ENCODE measurements at places on chromosomes 12 and 14.

DNA sequence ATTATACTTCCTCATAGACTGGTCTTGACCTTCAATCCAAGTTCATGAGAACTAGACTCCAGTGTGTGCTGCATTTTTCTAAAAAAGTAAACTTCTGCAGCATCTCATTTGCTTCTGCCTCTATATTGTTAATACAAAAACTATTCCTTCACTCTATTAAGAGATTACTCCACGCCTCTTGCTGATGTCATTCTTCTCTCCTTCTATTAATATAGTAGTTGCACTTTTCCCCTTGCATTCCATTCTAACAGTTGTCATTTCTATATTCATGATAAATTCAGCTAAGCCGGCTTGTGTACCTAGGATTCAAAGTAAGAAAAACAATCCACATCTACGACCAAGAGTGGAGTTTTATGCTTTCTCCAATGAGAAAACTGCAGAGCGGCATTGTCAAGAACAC is 480.4 kb upstream of the NOVA1 start:
- H3K4me1 ChIP-seq = no peaks in the 10 kb centered on the region
- DNase-seq = no peak
- no peak overlapping the region for H3K27ac ChIP-seq
- no peak overlapping the region for H3K4me3 ChIP-seq
- H3K36me3 ChIP-seq = no peaks in the 10 kb centered on the region

- DNase-seq = no peak
- peaks cover 23% of the 10 kb centered on the region for H3K36me3 ChIP-seq
- H3K27me3 ChIP-seq = no peaks in the 10 kb centered on the region
Measured at GRCh38 chr14:61498303-61498702, 176.9 kb downstream of the PRKCH start.

GRCh38 chr12:111102102-111102739 is 181.8 kb upstream of the MYL2 start:
- H3K36me3 ChIP-seq = no peaks in the 10 kb centered on the region
- H3K27me3 ChIP-seq = peaks cover 13% of the 10 kb centered on the region
- DNase-seq = peak; percentile 50
- H3K4me1 ChIP-seq = peaks cover 13% of the 10 kb centered on the region

GRCh38 chr12:105060715-105061378 is 23.4 kb downstream of the ALDH1L2 start:
- H3K4me3 ChIP-seq = no peak overlapping the region
- no peaks in the 10 kb centered on the region for H3K27me3 ChIP-seq
- H3K4me1 ChIP-seq = no peaks in the 10 kb centered on the region
- H3K36me3 ChIP-seq = no peaks in the 10 kb centered on the region
- no peak for DNase-seq

GRCh38 chr12:30023186-30023585 is 239.4 kb upstream of the TMTC1 start:
- H3K27ac ChIP-seq = no peak overlapping the region
- no peaks in the 10 kb centered on the region for H3K27me3 ChIP-seq
- no peaks in the 10 kb centered on the region for H3K36me3 ChIP-seq
- no peaks in the 10 kb centered on the region for H3K4me1 ChIP-seq

DNA sequence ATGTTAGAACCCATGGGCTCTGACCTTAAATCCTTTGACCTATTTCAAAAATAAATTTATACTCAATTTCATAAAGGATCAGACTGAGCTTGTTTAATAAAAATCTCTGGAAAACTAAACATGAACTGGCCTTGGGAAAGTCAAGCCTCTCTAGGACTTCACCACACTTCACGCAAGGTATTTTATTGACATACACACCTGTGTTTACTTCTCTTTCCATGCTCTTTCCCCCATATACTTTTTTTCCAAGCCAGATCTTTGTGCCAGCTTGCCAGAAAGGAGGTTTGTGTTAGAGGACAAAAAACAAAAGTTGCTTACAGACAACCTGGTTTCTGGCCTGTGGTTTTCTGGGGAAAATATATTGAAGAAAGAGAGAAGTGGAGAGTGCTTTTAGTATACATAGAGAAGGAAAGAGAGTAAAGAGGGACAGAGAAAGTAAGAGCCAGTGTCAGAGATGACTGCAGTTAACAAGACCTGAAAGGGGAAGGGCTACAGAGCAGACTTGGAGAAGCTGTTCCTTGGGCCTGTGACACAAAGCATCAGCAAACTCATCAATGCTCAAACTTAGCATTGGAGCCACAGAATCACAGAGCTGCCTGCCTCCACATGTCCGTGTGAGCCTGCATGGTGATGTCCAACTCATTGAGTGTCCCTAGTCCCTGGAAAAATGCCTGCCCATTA is 77.3 kb upstream of the TMTC2 start:
- H3K4me3 ChIP-seq = no peak overlapping the region
- no peaks in the 10 kb centered on the region for H3K36me3 ChIP-seq

DNA sequence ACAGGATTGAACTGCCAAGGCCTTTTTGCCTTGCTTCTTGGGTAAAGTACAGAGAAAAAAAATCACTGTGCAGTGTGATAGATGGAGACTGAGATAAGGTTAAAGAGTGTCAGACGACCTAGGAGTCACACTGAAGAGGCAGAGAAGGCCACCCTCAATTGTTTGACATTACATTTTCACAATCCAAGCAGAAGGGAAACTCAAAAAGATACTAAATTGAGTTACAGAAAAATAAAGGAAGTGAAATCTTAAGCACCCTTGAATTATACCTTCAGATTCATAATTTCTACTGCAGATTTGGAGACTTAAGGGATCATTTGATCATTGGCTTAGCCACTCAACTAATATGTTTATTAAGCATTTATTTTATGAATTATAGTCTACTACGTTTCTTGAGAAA is 97.1 kb downstream of the MYF5 start:
- no peak overlapping the region for H3K4me3 ChIP-seq
- peaks cover 19% of the 10 kb centered on the region for H3K36me3 ChIP-seq
- H3K27me3 ChIP-seq = no peaks in the 10 kb centered on the region
- no peaks in the 10 kb centered on the region for H3K4me1 ChIP-seq
- no peak for DNase-seq

DNA sequence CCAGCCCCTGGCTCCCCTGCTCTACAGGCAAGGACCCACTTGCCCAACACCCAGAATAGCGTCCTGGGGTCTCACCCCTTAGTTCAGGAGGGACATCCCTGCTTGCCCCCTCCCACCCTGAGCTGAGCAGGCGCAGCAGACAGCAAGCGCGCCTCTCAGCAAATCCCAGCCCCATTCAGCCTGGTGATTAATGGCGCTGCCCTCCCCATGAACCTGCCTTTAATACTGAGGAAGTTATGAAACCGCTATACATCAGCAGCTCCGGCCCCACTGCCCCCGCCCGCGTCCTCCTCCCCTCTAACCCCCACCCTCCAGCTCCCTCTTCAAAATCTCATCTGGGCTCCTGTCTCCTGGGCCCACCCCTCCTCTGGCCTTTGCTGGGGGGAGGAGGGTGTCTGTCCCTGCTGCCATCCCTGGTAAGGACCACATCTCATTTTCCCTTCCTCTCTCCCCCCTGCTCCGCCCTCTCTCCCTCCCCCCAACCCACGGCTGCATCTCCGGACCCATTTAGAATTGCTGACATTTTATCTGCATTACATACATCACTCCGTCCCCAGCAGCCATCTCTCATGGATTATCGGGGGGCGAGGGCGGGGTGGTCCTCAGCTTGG is 7.1 kb upstream of the SMUG1 start:
- H3K27ac ChIP-seq = peak overlapping the region; percentile 85
- no peak overlapping the region for H3K4me3 ChIP-seq
- no peaks in the 10 kb centered on the region for H3K36me3 ChIP-seq
- H3K27me3 ChIP-seq = no peaks in the 10 kb centered on the region

DNA sequence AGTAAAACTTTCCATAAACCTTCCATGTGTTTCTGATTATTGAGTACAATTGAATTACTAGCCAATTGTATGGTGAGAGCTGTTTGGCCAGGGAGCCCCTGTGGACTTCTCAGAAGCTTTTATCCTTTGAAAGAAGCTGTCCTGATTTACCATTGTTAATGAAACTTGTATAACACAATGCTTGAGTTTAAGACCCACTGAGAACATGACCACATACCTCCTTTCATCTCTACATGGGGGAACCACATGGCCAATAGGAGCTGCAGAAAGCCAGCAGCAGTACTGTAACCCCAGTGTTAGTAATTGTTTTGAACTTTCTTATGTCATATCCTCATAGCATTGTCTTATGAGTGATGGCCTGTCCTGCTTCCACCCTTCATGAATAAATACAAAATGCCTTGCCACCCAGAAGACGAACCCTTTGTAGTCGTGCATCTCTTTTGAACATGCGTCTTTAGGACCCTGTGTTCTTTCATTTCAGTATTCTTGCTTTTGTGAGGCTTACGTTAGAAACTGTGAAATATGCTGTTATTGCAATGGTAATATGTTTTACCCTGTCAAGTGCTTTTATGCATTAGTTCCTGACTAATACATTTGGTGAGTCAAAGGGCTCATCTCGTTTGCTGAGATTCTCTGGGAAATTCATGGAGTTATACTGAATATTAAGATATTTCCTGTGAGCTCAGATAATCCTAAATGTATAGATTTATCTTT is 815.7 kb downstream of the NRXN3 start:
- H3K27ac ChIP-seq = no peak overlapping the region
- H3K4me3 ChIP-seq = no peak overlapping the region
- H3K27me3 ChIP-seq = no peaks in the 10 kb centered on the region
- no peaks in the 10 kb centered on the region for H3K36me3 ChIP-seq
- no peak for DNase-seq

DNA sequence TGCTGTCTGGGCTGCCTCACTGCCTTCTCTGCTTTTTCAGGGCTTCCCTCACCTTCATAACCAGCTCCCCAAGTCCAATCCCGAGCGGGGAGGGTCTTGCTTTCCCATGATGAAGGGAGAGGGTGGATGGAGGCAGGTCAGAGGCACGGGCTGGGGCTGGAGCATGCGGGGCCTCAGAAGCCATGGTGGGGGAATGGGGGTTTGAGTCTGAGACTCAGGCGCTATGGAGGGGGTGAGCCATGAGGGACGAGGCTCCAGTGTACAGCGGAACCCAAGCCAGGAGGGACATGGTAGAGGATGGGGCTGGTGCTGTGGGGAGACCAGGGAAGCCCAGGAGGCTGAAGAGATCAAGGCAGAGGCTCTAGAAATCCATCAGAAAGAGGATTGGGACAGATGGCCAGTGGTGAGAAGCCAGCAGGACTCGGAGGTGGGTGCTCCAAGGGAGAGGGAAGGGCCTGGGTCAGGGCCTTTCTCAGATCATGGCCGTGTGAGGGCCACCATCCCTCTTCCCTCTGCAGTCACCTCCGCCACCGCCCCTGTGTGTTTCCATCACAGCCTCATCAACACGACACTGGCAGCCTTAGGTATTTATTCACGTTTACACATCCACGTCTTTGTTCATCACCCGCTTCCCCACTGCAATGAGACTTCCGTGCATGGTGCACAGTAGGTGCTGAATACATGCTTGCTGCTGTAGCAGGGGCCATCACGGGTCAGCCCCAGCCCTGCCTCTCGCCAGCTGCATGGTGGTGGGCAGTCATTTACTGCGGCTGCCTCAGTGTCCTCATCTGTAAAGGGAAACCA is 144.7 kb downstream of the ADGRD1 start:
- H3K4me1 ChIP-seq = peaks cover 7% of the 10 kb centered on the region
- H3K27me3 ChIP-seq = peaks cover 9% of the 10 kb centered on the region
- no peak overlapping the region for H3K4me3 ChIP-seq

DNA sequence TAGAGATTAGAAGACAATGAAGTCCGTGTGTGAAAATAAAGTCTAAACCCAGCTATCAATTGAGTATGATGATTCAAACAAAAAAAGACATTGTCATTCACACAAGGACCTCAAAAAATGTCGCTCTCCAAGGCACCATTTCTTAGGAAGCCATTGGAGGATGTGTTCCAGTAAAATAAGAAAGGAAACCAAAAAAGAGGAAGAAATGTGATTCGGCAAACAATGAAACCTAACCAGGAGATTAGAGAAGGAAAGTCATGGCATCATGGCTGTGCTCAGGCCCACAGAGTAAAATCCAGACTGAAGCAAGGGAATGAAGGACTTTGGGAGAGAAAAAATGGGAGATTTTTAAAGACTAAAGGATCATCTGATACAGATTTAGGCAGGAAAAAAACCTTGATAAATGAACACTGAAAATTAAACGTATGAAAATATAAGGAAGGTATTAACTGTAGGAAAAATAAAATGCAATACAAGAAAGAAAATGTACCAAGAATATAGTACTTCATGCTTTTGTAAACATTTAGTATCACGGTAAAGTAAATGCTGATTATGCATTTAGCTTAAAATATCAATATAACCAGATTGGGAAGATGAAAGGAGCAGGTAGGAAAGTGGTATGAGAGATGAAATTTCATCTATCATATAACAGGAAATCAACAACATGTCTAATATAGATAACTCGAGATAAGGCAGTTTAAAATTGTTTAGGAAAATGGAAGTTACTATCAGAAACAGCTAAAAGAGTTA is 38.2 kb upstream of the MTHFD1 start:
- H3K27ac ChIP-seq = no peak overlapping the region
- H3K4me1 ChIP-seq = no peaks in the 10 kb centered on the region
- H3K27me3 ChIP-seq = no peaks in the 10 kb centered on the region
- no peaks in the 10 kb centered on the region for H3K36me3 ChIP-seq

DNA sequence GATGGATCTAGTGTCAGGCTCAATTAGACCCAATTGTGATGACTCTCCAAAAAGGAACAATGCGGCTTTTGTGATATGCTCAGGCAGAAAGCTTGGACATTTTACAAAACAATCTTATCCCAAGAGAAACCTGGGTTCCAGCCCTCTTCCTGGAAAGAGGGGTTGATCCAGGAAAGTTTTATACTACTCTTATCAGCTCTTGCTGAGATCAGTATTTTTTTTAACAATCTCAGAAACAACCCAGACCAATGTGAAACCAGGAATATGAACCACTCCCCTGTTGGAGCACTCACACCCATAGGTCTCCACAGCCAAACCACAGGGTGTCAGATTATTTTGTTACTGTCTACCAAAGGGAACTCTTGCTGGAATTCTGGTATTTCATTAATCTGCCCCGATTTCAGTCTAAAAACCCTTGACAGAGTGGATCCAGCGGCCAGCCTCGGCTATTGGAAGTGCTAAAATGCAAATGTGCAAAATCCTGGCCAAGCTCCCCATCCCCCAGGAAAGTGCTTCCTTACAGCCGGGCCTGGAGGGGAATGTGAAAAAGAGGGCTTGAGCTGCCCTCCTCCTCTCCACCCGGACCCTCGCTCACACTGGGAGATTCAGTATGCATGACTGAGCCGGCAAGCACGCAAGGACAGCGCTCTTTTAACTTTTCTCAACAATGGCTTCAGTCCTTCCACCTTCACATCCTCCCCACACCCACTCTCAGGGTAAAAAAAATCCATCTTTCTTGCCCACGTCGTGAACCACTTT is 4.0 kb downstream of the FBXL14 start:
- peak overlapping the region; percentile 22 for H3K27ac ChIP-seq
- DNase-seq = no peak
- H3K4me1 ChIP-seq = peaks cover 69% of the 10 kb centered on the region
- H3K27me3 ChIP-seq = no peaks in the 10 kb centered on the region
- H3K36me3 ChIP-seq = no peaks in the 10 kb centered on the region
- peak overlapping the region; percentile 95 for H3K4me3 ChIP-seq

DNA sequence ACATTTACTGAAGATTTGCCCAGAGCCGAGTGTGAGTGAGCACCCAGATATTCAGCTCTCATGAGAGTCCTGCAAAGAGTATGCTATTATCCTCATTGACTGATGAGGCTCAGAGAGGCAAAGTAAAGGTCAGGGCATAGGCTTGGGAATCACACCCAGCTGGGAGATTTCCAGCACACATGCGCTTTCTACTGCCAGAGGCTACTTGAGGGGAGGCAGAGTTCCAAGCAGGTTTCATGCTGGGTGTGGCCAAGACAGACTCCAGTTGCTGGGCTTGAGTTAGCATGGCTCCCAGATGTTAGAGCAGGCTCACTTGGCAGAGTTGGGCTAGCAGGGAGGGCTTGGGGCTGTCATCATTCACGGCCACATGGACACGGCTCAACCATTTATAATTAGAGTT is 14.4 kb upstream of the FAM181A start:
- no peaks in the 10 kb centered on the region for H3K36me3 ChIP-seq
- no peak overlapping the region for H3K27ac ChIP-seq
- DNase-seq = no peak
- no peaks in the 10 kb centered on the region for H3K4me1 ChIP-seq
- H3K4me3 ChIP-seq = no peak overlapping the region

Data from spleen (tissue), 13 donors.